Right lobe of liver (tissue), 6 donors: ENCODE measurements at places on chromosomes 5 and 9. TPM values are rescaled to one million over a fixed set of nuclear protein-coding genes. Genes with fewer than 3 reads are reported as not detected.

DNA sequence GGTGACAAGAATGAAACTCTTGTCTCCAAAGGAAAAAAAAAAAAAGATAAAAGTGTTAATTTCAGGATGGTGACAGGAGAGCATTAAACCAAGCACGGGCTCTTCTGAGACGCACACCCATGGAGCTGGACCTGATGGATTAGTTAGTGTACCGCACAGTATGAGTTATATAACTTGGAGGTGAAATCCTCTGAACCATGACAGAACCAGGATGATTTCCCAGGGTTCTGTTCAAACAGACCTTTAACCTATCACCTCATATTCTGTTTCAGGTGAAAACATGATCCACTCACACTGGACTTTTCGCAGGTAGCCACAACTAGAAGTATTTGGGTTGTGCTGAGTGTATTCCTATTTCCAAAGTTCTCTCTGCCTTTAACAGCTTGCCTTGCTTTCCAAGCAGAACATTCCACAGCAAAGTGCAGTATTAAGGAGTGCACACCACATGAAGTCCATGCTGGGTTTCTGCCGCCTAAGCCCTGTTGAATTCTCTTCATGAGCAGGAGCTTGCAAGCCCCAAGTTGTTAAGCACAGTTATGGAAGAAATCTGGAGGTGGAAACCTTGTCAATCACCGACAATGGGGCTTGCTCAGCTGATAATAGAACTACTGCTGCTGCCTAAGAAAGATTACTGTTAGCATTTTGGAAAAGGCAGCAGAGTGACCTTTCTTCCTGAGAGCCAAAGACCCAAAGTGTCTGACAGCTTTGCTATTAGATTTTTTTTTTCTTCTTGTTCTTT, 461.7 kb downstream of the TLE1 start:
- no peaks in the 10 kb centered on the region for H3K27me3 ChIP-seq
- H3K36me3 ChIP-seq = no peaks in the 10 kb centered on the region
- H3K27ac ChIP-seq = no peak overlapping the region
- H3K4me3 ChIP-seq = no peak overlapping the region

DNA sequence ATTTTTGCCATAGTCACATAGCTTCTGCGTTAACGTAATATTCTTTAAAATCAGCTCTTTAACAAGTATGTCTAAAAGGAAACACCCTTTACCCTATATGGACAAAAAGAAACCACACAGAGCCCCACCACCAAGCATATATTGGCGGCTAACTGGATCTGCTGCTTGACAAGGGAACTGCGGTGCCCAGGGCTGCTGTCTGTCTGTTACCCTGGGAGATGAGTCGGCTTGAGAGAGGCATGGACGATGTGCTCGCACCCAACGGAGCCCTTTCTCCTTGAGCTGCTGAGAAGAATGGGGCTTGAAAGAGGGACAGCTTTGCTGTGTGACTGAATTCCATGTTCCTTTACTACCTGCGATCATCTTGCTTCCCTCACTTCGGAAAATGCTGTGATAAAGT, 158.6 kb upstream of the SHB start:
- H3K36me3 ChIP-seq = no peaks in the 10 kb centered on the region
- H3K27me3 ChIP-seq = no peaks in the 10 kb centered on the region
- no peak overlapping the region for H3K27ac ChIP-seq
- DNase-seq = no peak
- H3K4me1 ChIP-seq = no peaks in the 10 kb centered on the region

GRCh38 chr5:34676416-34676815, 20.3 kb downstream of the RAI14 start:
- DNase-seq = no peak
- H3K4me1 ChIP-seq = no peaks in the 10 kb centered on the region
- no peak overlapping the region for H3K27ac ChIP-seq
- no peaks in the 10 kb centered on the region for H3K36me3 ChIP-seq

- no peak overlapping the region for H3K4me3 ChIP-seq
- H3K27me3 ChIP-seq = no peaks in the 10 kb centered on the region
- DNase-seq = no peak
- H3K36me3 ChIP-seq = no peaks in the 10 kb centered on the region
- no peaks in the 10 kb centered on the region for H3K4me1 ChIP-seq
Observed at GRCh38 chr5:172245046-172245445, 38.5 kb downstream of the UBTD2 start.

DNA sequence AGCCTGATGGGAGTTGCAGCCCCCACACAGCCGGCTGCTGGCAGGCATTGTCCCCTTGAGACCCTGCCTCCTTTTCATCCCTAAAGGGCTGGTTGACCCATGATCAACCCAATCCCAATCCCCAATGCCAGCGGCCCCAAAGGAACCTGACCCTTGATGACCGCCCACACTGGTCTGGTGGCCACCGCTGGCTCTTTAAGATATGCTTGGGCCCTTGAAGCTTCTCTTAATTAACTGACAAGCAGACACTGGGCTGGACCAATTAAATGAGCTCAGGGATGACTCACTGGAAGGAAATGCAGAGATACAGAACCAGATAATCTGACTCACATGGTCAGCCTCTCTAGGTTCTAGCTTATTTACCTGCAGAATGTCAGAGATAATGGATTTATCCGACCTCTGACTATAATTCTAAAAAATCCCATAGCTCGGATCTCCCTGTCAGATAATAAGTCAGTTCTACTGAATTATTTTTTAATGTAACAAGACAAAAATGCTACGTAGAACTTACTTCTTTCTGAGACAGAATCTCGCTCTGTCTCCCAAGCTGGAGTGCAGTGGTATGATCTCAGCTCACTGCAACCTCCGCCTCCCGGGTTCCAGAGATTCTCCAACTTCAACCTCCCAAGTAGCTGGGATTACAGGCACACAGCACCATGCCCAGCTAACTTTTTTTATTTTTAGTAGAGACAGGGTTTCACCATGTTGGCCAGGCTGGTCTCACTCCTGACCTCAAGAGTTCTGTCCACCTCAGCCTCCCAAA, 11.1 kb upstream of the MLANA start:
- H3K4me1 ChIP-seq = no peaks in the 10 kb centered on the region
- no peak for DNase-seq
- H3K36me3 ChIP-seq = no peaks in the 10 kb centered on the region
- no peaks in the 10 kb centered on the region for H3K27me3 ChIP-seq
- H3K27ac ChIP-seq = no peak overlapping the region

DNA sequence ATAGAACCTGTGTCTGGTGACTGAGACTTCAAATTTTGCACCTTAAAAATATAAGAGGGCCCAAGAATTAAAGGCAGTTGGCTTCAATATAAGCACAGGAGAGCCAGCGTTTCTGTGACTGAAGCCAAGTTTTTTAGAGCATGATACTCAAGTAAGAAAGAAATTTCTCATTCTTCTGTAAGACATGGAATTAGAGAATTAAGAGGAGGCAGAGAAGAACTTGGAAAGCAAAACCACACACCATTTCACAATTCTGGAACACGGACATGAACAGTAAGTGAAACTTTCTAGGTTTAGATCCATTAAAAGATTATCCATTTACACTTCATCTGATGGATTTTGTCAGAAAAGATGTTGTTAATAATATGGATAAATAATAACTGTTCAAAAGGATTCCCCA, 8.9 kb upstream of the AGXT2 start:
- H3K4me1 ChIP-seq = peaks cover 15% of the 10 kb centered on the region
- H3K4me3 ChIP-seq = no peak overlapping the region
- no peak for DNase-seq
- H3K36me3 ChIP-seq = no peaks in the 10 kb centered on the region

DNA sequence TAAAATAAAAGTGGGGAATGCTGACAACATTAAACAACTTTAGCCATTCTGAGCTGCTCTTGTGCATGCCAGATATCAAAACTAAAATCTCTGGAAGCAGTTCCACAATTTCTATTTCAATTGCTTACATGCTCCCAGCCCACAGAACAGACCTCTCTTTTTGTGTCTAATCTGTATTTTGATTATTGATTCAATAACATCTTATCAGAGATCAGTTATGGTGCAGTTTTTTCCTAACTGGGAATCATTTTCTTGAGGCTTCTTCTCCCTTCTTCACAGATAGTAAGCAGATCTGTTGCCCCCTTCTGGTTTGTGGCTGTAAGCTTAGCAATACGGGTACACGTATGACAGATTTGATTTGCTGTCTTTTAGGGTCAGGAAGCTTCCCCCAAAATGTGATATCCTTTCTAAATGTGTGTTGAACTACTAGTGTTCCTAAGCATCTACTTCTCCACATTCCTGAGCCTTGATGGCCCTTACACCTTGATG, 39.4 kb downstream of the MRPS27 start:
- no peaks in the 10 kb centered on the region for H3K4me1 ChIP-seq

GRCh38 chr5:119063579-119064379, 7.1 kb upstream of the DMXL1 start:
- no peak overlapping the region for H3K27ac ChIP-seq
- no peak overlapping the region for H3K4me3 ChIP-seq
- no peaks in the 10 kb centered on the region for H3K36me3 ChIP-seq
- no peaks in the 10 kb centered on the region for H3K4me1 ChIP-seq
- no peaks in the 10 kb centered on the region for H3K27me3 ChIP-seq

DNA sequence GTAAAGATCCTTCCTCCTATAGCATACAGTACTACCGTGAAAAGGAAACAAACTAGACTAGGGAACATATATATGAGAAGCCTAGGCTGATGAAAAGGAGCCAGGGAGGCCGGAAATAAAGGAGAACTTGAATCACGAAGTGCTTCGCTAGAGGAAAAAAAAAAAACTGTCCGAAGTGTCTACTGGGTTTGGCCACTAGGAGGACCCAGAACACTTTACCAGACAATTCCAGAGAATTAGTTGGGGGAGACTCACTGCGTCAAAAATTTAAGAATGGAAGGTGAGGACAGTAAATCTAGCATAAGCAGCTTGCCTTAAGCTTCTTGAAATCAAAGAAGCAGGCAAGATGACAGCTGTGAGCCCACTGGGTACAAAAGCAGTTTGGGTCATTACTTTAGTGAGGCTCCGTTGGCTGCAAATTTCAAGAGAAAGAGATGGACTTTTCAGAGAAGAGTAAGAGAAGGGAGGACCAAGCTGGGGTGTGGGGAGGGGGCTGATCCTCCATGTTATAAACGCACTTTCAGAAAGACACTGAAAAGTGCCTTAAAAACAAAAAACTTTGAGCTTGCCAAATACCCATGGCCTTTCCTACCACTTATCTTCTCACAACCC, 47.4 kb downstream of the P4HA2 start:
- H3K36me3 ChIP-seq = no peaks in the 10 kb centered on the region
- H3K4me1 ChIP-seq = no peaks in the 10 kb centered on the region
- no peak overlapping the region for H3K4me3 ChIP-seq
- H3K27ac ChIP-seq = no peak overlapping the region

DNA sequence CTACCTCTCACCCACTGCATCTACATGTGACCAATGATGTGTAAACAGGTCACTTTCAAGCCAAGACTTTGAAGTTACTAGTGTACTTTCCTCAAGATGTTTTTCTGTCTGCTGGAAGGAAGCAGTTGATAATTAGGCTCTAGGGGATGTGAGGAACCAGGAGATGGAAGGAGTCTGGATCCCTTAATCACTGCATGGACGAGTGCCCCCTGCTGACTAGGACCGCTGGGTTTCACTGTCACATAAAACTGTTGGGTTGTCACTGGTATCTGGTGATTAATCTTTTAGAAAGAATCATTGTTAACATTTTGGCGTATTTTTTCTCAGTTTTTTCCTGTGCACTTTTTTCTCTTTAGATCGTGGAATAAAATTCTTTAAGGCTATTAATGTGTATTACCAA, 79.5 kb downstream of the SREK1 start:
- H3K4me1 ChIP-seq = no peaks in the 10 kb centered on the region
- no peaks in the 10 kb centered on the region for H3K36me3 ChIP-seq
- no peak overlapping the region for H3K4me3 ChIP-seq
- H3K27ac ChIP-seq = no peak overlapping the region

DNA sequence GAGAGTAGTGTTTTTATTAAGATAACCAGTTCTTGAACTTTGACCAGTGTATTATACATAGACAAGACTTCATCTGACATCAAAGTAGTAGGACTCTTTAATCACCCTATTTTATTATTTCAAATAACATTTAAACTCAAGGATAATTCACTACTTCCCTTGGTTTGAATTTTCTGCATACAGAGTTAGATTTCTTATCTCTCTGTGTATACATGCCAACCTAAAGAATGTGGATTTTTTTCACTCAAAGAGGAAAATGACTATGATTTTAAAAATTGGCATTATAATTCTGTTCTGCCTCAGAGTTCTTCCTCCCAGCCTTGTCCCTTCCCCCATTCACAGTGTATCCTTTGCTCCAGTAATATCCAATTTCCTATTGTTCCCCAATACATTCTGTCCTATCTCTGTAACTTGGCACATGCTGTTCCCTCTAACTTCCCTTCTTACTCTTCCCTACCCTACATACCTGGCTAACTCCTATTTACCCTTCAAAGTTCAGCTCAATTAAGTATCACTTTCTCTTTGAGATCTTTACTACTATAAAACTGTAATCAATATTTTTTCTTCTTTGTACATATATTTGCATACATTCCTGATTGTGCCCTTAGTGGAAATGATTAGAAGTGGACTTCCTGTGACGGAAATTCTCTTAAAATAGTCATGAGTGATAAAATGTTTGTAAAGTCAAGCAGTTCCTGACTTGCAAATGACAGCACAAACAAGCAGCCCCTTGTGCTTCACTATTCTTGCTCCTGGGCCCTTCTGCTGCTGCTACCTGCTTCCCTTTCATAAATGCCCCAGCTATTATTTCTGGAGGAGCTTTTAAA, 38.1 kb upstream of the DENND4C start:
- H3K4me3 ChIP-seq = no peak overlapping the region
- DNase-seq = no peak
- H3K36me3 ChIP-seq = no peaks in the 10 kb centered on the region
- H3K4me1 ChIP-seq = no peaks in the 10 kb centered on the region
- no peaks in the 10 kb centered on the region for H3K27me3 ChIP-seq

DNA sequence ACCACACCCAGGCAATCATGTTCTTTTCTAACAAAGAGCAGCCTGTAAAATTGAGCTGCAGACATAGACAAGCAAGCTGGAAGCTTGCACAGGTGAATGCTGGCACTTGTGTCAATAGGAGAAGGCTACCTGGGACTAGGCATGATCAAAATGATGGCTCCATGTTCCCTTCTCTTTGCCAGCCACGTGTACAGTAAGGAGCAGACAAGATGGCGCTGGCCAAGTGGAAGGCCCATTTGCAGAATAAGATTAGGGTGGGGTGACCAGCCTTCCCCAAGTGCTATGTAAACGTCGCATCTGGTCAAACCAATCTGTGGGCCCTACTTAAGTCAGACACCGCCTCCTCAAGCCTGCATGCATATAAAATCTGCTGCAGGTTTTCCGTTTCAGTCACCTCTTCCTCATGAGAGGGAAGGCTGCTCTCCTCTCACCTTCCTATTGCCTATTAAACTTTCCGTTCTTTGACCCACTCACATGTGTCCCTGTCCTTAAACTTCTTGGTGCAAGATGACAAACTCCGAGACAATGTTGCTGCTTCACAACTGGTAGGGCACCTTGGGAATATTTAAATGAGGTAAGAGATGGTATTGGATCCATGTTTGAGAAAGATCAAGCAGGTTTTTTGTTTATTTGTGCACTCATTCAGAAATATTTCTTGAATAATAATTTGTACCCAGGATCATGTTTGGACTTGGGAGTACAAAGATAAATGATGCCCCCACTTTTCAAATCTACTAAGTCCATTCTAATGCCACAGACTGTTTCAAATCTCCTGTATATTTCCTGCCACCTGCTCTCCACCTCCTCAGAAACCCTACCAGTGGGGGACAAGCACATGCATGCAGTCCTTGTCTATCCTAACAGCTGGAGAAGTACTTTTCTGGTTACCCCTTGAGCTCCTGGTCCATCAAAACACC, 30.7 kb upstream of the TGFBR1 start:
- no peak for DNase-seq
- H3K27me3 ChIP-seq = no peaks in the 10 kb centered on the region
- H3K27ac ChIP-seq = no peak overlapping the region

LCN12 gene
- 23.9 TPM for total RNA-seq

SH3GLB2 gene
- 25.5 TPM for total RNA-seq

PSMB7 gene
- 193 TPM for total RNA-seq

ZNF474 gene
- not detected for total RNA-seq

MSX2 gene
- not detected for total RNA-seq

CARD9 gene
- 0.74 TPM for total RNA-seq

MXD3 gene
- 6.2 TPM for total RNA-seq
